Transverse colon (tissue), 4 donors: ENCODE measurements at places on chromosomes 7 and 10.

- DNase-seq, result no peak
Measured at GRCh38 chr7:2060701-2061100, 172.0 kb downstream of the MAD1L1 start.

DNA sequence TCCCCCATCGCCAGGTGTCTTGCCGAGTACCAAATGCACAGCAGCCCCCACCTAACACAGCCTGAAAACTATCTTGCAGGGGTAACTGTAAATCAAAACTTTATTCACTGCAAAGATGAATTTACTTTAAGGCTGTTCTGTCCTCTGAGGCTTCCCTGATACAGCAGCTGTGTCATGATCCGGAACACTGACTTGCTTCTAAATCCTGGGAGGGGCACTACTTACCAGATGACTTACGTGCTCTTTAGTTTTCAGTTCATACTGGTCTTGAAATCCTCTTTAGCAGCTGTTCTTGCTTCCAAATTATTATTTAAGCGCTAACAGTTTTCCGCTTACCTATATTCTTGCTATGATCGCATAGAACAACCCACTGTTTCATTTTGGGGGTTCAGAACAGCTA, 4.9 kb downstream of the DYNC1I1 start:
- DNase-seq, result no peak

GRCh38 chr10:31620226-31621151, 301.5 kb downstream of the ZEB1 start:
- DNase-seq, result peak; percentile 25

DNA sequence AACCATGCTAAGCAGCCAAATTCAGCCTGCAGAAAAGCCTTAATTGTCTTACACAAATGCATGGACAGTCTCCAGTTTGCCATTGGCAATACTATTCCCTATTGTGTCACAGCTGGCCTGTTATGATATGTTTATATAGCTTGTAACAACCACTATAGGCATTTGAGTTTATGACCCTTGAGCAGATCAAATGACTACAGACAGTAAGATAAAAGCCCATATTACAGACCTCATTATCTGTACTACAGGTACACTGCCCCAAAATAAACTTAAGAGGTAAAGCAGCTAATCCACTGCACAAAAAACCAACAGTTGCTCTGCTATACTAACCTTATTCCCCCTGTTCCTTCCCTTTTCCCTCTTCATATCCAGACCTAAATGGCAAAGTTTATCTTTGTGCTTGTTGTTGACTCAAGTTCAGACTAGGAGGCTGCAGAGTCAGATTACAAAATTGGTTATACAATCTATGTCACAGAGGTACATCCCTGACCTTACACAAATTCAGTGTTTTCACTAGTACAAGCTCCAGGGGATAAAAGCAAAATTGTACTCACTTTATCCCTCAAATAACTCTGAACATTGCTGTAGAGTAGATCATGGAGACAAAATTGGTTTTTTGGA, 218.4 kb downstream of the GRM8 start:
- no peak for DNase-seq

DNA sequence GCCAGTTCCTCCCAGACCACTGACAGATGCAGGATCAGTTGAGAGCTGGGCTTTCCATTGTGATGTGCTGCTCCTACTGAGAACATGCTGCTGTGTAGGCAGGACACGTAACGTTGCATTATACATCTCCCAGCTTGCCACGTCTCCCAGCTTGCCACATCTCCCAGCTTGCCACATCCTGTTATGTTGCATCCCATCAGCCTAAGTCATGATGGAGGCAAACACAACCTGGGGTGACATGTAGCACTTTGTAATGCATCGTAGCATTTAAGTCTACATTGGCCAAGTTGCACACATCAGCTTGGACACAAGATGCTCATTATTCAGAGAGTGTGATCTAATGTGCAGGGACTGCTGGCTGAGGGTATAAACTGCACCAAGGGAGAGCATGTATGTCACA, 73.3 kb upstream of the CHCHD3 start:
- DNase-seq, result no peak

- DNase-seq, result no peak
Measured at GRCh38 chr7:120030876-120031275, 242.1 kb upstream of the KCND2 start.
